ENCODE measurements at places on chromosomes 2 and 18.
A peak's percentile ranks its signal among the peaks of the same experiment; 100 is the strongest.

DNA sequence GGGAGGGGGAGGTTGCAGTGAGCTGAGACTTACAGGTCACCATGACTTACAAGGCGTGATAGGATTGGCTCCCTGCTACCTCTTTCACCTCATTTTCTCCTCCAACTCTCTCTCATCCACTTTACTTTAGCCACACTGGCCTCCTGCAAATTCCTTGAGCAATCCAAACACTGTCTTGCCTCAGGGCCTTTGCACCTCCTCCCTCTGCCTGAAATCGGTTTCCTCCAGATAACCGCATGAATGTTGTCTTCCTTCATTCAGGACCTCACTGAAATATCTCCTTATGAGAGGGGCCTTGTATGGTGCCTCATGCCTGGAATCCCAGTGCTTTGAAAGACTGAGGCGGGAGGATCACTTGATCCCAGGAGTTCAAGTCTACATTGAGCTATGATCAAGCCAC lies 21.8 kb downstream of the WNT10A start:
- DNase-seq: no peak

GRCh38 chr2:159157361-159158209 lies 128.9 kb downstream of the WDSUB1 start:
- DNase-seq: no peak

DNA sequence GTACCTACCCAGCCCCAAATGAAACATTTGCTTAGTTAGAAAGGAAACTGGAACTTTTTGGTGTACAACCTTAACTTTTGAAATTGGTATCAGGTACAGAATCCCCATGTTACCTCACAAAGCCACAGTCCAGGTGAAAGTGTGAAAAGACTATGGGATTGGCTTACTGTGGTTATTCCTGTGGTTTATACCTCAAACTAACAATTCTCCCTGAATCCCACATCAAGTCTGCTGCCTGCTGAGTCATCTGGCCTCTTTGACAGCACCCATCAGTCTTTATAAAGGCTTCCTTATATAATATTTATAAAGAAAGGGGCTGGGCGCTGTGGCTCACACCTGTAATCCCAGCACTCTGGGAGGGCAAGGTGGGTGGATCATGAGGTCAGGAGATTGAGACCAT lies 164.6 kb downstream of the TMEM247 start:
- DNase-seq: no peak

- no peak for DNase-seq
Measured at GRCh38 chr2:106943468-106944200, 57.7 kb upstream of the ST6GAL2 start.

DNA sequence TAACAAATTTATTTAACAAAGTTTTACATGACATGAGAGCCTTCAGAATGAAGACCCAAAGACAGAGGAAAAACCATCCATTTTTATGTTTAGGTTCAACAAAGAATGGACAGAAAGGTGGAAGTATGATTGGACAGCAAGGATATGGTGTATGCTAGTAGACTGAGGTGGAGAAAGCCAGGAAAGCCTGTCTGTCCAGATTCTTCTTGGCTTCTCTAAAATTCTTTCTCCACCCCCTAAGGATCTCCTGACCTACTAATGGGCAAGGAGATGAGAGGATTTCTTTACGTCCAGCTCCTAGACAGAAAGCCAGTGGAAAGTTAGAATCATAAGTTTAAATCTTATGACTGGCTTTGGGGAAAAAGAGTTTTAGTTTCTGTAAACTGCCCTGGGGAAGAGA lies 3.0 kb downstream of the ATIC start:
- DNase-seq: no peak

DNA sequence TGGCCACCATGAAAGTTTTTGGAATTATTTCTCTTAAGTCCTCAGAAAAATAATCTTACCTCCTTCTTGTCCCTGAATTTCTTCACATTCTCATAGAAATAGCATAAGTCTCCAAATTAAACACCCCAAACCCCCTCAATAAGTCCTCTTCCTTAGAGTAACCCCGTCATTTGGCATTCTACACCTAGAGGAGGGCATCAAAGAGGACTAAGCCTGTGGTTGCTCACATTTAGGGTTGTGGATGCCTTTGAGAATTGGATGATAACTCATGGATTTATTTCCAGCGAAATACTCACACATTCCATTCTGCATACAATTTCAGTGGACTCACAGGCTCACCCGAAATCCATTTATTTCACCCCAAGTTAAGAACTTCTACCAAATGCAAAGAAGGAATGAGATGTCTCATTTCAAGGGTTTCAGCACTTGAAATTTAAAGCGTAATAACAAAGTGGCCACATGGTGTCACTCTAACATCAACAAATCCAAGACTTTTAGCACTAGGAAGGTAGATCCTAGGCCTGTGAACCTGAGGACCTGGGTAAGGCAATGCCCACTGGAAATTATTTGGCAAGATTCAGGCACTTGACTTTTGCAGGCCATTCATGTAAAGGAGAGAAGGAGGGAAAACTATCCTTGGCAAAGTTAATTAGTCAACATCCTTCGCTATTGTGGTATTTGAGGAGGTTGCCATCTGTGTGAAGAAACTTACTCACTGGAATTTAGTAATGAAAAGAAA lies 24.6 kb downstream of the DYTN start:
- DNase-seq: peak; percentile 61

DNA sequence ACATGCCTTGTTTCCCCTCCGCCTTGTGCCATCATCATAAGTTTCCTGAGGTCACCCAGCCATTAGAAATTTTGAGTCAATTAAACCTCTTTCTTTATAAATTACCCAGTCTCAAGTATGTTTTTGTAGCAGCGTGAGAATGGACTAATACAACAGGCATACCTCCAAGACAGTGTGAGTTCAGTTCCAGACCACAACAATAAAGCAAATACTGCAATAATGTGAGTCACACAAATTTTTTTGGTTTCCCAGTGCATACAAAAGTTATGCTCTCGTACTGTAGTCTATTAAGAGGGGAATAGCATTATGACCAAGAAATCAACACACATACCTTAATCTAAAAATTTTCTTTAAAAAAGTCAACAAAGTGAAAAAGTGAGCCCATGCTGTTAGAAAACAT lies 217.2 kb downstream of the NR4A2 start:
- DNase-seq: no peak

GRCh38 chr2:127154396-127154795 lies 47.4 kb upstream of the BIN1 start:
- peak; percentile 2 for DNase-seq

DNA sequence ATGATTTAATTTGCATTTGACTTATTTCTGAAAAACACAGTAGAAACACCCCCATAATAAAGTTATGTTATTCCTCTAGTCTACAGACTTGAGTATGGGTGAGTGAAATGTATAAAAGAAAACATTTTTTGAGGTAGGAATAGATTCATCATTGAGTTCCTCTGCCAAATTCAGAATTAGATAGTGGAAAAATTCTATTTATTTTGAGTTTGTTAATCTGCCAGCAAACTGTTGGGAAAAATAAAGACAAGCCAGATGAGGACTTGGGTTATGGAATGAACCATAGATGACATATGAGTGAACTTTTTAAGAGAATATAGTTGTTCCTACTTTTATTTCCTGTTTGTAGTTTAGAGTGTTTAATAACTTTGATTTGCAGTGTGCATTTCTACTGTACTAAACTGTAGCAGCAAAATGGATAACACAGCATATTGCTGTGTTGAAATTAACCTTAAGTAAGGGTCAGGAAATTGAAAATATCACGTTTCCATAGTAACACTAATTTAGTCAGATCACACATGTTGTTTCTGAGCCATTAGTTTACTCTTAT lies 35.6 kb upstream of the PNPT1 start:
- DNase-seq: no peak

- DNase-seq: no peak
Measured at GRCh38 chr2:150166313-150167051, 321.0 kb downstream of the RND3 start.

GRCh38 chr2:126707191-126707590 lies 51.2 kb downstream of the GYPC start:
- no peak for DNase-seq

GRCh38 chr2:177241711-177242120 lies 22.8 kb downstream of the NFE2L2 start:
- DNase-seq: no peak

- no peak for DNase-seq
Measured at GRCh38 chr2:44100351-44100750, 68.3 kb upstream of the PPM1B start.

DNA sequence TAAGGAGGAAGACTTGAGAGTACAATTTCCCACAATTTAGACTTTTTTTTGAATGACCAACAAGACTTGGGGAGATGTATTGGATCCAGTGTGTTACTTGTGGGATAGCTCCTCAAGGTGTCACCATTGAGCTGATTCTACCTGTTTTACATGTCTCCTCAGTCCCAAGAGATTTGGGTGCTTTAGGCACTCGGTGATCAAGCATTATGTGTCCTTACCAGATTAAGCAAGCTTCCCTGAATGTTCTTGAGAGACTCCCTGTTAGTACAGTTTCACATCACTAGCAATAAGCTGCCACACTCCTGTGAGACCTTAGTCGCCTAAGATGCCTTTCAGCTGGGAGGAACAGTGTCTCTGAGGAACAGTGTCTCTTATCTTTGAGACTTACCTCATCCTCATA lies 384.3 kb upstream of the SYT4 start:
- peak; percentile 2 for DNase-seq

DNA sequence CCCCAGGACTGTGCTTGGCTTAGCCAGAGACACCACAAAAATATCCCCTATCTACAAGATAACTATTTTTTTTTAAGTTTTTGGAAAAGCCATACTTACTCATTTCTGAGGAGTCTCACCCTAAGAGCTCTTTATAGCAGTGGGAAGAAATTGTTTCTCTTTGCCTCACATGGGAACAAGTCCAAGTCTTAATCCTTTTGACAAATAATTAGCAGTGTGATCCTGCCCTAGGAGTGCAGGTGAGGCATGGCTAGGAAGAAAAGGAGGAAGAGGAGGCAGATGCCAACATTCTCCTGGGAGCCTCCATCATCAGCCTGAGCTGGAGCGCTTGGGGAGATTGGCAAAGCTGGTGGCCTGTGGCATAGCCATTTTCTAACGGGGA lies 115.6 kb downstream of the STPG4 start:
- DNase-seq: no peak

DNA sequence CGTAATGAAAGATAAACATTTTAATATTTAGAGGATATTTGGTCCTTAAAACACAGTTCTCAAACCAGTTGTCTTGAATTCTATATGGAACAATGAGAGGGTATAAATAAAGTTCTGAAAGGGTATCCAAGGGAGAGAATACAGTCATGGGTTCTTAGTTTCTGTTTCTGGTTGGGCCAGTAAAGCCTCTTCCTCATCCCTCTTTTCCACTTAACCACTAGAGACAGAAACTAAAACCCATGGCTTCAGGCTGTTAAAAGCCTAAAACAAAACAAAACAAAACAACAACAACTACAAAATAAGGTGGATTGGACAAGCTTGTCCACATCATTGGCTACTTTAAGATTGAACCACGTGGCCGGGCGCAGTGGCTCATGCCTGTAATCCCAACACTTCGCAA lies 18.8 kb downstream of the COQ10B start:
- DNase-seq: no peak

DNA sequence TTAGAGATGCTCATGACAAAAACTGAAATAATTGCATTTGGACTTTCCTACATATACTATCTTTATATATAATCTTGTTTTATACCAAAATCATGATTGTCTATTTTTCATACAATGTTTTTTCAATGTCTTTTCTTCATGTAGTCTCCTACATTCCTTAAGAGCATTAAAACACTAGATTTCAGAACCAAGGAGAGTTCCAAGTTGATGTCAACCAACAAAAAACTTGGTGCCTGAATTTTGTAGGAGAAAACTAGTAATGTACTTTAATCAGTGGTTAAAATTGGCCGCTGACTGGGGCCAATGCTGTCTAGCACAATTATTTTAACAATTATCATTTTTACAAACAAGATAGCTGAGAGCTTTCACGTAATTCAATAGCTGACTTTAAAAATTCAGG lies 678.8 kb downstream of the DCC start:
- no peak for DNase-seq
